ENCODE measurements at places on chromosomes 13 and 19.
A peak's percentile ranks its signal among the peaks of the same experiment; 100 is the strongest.

DNA sequence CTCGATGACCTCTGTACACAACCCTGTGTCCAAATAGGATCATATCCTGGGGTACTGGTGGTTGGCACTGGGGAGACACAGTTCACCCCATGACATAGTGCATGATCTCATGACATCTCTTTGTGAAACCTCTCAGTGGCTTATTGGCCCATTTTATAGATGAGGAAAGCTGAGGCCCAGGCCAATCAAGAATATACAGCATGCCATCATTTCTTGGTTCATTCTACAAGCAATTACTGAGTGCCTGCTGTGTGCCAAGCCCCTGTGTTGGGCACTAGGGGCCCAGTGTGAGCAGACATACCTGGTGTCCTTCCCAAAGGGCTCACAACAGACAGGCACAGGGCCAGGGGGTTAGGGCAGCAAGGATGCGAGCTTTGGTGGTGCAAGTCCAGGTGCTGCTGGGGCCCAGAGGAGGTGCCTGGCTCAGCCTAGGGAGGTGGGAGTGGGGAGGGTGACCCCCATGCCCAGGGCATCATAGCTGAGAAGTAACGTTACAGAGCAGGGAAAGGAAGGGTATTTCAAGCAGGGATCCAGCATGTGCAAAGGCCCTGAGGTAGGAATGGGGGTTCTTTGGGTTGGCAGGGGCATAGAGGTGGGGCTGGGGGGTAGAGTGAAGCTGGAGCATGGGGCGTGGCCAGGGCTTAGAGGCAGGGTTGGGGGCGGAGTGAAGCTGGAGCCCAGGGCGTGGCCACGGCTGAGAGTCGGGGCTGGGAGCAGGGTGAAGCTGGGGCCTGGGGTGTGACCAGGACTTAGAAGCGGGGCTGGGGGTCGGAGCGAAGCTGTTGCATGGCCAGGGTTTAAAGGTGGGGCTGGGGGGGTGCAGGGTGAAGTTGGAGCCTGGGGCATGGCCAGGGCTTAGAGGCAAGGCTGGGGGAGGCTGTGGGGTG is 20.7 kb downstream of the COLGALT1 start:
- DNase-seq: no peak

DNA sequence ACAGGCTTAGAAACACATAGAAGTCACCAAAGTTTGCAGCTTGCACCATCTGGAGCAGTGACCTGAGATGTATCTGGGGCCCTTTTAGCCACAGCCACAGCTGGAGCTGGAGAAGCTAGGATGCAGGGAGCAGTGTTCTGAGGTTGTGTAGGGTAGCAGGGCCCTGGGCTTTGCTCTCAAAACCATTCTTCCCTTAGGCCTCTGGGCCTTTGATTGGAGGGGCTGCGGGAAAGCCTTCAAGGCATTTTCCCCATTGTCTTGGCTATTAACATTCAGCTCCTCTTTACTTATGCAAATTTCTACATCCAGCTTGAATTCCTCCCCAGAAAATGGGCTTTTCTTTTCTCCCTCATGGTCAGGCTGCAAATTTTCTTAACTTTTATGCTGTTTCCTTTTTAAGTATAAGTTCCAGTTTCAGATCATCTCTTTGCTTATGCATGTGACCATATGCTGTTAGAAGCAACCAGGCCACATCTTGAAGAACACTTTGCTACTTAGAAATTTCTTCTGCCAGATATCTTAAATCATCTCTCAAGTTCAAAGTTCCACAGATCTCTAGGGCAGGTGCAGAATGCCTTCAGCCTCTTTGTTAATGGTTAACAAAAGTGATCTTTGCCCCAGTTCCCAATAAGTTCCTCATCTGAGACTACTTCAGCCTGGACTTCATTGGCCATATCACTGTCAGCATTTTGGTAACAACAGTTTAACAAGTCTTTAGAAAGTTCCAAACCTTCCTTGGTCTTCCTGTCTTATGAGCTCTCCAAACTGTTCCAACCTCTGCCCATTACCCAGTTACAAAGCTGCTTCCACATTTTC is 48.5 kb downstream of the NBEA start:
- peak; percentile 32 for DNase-seq

DNA sequence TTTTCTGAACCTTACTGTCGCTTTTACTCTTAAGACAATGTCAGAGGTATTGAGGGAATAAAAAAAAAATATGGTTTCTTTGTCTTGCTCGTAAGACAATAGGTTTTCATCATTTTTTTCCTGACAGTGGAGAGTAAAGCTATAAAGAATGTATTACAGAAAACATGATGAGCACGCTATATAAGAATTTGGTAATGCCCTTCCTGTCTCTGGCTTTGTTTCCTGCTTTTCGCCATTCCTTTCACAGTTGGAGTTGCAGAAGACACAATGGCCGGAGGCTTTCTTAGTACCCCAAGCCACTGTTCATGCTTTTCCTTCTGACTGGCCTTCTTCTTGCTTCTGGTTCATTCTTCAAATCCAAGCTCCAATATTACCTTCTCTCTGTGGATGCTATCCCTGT is 101.0 kb upstream of the DACH1 start:
- DNase-seq: peak; percentile 22

DNA sequence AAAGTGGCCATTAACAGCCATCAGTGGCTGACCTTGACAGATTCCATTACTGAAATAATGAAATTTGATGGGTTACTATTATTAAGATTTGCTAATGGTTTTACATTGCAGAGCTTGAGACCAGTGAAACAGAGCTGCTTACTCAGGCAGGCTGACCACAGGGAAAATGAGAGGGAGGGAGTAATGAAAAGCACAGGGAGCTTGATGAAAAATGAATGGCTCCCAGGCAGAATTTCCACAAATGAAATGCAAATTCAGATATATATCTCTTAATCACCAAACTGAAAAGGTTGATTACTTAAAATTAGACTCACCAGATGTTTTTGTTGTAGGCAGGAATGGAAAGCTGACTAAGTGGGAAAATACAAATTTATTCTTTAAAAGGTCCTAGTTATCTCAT is 36.1 kb downstream of the HTR2A start:
- no peak for DNase-seq

- no peak for DNase-seq
These were observed 39.4 kb upstream of the MEDAG start for GRCh38 chr13:30866677-30867076.

GRCh38 chr13:37492075-37492474 is 106.5 kb downstream of the POSTN start:
- DNase-seq: no peak

DNA sequence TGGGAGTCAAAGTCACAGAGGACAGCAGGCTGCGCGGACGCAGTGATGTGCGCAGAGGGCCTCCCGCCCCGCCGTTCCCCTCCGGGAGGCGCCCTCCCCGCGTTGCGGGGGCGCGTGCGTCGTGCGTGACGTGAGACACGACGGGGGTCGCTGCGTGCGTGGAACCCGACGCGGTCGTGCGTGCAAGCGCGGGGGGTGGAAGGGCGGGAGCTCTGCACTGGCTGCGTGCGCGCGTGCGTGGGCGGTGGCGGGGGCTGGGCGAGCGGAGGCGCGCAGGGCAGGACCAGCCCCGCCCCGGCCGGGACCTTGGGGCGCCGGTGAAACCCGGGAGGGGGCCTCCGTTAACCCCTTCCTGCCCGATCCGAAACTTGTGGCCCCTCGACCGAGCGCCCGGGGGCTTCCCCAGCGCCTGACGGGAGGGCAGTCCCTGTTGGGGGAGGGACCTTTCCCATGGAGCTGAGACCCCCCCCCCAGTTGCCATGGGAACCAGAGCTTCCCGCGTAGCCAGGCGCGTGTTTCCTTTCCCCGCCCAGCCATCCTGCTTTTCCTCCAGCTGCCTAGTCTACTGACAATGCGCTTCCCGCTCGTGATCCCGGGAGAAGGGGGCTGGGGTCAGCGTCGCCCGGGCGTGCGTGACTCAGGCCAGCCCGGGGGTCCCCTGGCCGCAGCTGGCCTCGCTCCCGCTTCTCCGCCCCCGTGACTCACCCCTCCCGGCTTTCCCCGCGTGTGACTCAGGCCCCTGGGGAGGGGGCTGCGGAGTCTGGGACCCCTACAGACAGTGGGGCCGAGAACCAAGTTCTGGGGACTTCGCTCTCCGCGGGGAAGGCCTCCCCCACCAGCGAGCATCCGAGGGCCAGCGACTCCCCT is 7.3 kb upstream of the HOOK2 start:
- DNase-seq: no peak

GRCh38 chr13:26878438-26878837 is 117.9 kb upstream of the GPR12 start:
- DNase-seq: no peak

DNA sequence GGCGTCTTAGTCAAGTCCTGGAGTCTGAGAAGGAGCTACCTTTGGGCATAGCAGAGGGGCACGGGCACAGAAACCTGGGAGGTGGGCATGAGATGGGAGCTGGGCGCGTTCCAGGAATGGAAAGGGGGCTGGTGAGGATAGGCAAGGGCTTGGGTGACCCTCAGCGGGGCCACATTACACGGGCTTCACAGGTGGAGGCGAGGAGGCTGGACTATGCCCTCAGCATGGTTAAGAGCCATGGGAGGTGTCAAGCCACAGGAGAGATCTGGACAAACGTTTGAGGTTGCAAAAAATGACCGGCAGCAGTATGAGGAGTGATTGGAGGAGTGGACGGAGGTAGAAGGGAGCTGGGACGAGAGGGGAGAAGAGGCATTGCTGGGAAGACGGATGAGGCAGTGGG is 21.5 kb downstream of the NECTIN2 start:
- no peak for DNase-seq

- DNase-seq: no peak
These were observed 23.1 kb downstream of the TMED1 start for GRCh38 chr19:10812902-10813404.

DNA sequence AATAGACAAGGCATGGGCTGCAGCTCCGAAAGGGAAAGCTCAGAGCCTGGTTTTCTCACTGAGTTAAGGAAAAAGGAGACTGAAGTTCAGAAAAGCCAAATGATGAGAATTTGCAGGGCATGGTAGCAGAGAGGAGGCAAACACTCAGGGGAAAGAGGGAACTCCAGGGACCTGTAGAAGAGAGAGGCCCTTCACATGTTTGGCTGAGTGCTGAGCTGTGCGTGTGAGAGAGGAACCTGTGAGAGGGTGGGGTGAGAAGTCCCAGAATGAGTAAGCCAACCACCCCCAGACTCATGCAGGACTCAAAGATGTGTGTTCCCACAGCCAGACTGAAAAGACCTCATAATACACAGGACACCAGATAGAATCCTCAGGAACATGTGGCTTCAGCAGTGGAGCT is 2.8 kb upstream of the CRYL1 start:
- DNase-seq: no peak

DNA sequence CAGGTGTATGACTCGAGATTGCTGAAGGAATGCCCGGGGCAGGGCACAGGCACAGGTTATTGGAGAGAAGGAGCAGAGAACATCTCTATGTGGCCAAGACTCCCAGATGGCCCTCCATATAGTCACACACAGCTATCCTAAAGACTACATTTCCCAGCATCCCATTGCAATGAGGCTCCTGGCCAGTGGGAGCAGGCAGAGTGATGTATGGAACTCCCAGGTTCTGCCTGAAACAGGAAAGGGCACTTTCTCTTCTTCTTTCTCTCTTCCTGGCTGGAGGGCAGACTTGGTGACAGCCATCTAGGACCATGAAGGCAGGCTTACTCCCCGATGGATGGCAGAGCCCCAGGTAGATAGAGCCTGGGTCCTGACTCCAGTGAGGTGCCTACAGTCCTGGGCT is 13.5 kb downstream of the PPP1R13L start:
- no peak for DNase-seq

- no peak for DNase-seq
These were observed 24.3 kb downstream of the ZNF585A start for GRCh38 chr19:37148214-37148613.

GRCh38 chr13:97944396-97945029 is 9.0 kb upstream of the IPO5 start:
- no peak for DNase-seq

- DNase-seq: no peak
These were observed 40.5 kb upstream of the EBPL start for GRCh38 chr13:49731766-49732165.

GRCh38 chr13:35987572-35988513 is 143.3 kb downstream of the DCLK1 start:
- DNase-seq: no peak

DNA sequence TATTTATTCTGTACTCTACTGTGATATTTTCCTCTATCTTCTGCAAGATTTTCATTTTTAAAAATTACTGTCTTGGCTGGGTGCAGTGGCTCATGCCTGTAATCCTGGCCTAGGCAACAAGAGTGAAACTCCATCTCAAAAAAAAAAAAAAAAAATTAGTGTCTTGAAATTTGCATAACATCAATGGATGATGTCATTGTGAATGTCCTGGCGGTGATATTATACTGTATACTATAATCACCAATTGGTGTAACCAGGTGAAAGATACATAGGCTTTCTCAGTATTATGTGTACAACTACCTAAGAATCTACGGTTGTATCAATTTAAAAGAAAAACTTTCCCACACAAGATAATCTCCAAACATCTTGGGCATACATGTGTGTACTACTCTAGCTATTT is 15.2 kb downstream of the ZNF331 start:
- DNase-seq: no peak

DNA sequence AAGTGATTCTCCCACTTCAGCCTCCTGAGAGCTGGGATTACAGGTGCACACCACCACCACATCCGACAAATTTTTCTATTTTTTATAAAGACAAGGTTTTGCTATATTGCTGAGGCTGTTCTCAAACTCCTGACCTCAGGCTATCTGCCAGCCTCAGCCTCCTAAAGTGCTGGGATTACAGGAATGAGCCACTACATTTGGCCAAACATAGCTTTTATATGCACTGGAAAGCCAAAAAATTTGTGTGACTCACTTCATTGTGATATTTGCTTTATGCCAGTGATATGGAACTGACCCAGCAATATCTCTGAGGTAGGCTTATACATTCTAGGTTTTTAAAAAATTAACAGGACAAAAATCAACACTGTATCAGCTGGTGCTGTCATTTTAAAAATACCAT is 26.8 kb upstream of the ACOD1 start:
- no peak for DNase-seq

DNA sequence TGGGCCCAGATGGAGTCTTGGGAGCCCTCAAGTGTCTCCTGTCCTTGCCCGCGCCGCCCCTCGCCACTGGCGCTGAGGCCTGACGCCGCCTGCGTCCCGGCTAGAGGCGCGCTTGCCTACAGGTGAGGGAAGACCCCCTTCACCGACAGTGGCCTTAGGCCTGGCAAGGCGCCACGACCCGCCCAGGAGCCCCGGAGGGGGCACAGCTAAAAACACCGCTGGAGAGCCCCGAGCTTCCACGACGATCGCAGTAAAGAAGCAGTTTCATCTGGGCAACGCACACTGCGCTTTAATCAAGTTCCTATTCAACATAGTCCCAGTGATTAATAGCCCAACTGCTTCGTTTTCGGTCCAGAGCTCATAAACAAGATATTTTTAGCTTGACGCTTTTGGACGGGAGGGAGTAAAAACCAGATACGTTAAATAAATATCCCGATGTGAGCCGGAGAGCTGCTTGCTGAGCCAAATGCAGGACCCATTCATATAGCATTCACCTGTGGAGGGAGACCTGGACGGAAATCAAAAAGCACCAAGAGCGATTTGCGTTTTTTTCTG is 1.5 kb upstream of the CEBPA start:
- DNase-seq: no peak
